Motor neuron (in vitro differentiated cells): ENCODE measurements at places on chromosomes 5 and 9. TPM values are rescaled to one million over a fixed set of nuclear protein-coding genes. Genes with fewer than 3 reads are reported as not detected.

GRCh38 chr9:126524353-126525077, 89.2 kb upstream of the LMX1B start:
- no peak for ATAC-seq

IL7R gene
- total RNA-seq = 0.50 TPM in 1 of 2 replicates, not detected in the other

- peak; percentile 91 for ATAC-seq
Observed at GRCh38 chr9:97564291-97565175, 63.1 kb downstream of the TMOD1 start.

DNA sequence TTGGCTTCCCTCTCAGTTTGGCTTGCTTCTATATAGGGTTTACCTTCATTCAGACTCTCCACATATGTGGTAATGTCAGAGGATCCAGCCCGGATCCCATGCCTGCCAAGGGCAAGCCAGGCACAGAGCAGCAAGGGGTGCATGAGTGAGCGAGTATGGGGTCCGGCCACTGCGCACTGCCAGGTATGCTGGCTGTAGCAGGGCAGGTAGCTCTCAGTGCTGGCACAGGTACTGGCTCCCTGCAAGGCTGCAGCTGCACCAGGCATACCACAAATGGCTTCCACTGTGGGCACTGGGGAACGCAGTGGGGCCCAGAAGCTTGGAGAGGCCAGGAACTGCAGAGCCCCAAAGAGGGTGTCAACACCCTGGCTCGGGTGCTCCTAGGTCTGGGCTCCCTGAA, 86.2 kb downstream of the GIN1 start:
- ATAC-seq = no peak

DNA sequence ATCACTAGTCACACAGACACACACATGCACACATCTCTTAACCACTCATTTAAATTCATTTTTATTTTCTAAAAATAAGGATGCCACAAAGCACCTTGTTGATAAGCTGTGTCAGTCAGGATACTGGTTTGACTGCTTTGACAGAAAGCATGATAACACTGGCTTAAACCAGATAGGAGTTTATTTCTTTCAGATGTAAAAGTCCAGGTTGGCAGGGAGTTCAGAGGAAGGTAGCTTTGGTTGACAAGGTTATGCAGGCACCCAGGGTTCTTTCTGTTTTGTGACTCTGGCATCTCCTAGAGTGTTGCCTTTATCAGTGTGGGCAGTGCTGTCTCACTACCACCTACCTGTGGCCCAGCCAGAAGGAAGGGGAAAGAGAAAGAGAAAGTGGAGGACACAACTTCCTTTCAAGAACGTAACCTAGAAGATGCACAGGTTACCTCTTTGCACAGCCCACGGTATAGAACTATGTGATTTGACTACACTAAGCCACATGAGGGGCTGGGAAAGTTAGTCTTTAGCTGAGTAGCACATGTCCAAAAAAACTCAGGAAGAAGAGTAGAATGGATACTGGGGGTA, 334.7 kb downstream of the OSTF1 start:
- ATAC-seq = no peak

CENPH gene
- total RNA-seq = 4.4 and 5.8 TPM in 2 replicates
